Stimulated activated CD4-positive, alpha-beta T cell treated with anti-CD3 and anti-CD28 coated beads, Interleukin-2, amount 100 ng/mL, for 48 hours (primary cell): ENCODE measurements at places on chromosomes 4 and X.

- no peak for DNase-seq
Measured at GRCh38 chrX:128699716-128700285, 647.6 kb upstream of the ACTRT1 start.

DNA sequence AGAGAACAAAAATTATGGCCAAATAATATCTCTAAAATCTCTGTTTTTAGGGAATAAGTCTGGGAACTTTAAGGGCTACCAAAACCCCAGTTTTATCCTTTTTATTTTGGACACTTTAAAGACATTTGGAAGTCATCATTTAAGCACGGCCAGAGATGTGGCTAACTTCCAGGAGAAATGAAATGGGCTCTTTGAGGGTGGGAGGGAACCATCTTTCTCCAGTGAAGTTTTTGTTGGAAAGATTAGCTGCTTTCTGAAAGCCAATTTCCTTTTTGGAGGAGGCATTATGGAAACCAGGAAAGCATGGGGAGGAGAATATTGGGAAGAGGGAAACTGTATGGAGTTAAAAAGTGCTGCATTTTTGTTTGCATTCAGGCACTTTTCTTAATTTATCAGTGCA is 4.8 kb downstream of the VSIG1 start:
- no peak for DNase-seq

DNA sequence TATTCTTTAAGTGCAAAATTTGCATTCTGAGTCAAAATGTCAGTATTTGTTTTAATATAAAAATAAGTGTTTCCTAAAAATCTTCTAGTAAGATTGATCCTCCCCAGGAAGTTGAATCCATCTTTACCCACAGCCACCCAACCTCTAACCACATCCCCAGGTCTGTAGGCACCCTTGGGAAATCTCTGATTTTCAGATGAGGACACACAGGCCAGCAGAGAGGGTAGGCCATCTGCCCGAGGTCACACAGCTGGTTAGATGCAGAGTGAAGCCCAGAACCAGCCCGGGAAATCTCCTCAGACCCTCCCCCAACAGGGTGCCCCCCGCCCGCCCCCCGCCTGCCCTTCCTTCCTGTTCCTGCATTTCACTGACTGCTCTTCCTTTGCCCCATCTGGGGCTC is 277.5 kb downstream of the FBXW7 start:
- no peak for DNase-seq

DNA sequence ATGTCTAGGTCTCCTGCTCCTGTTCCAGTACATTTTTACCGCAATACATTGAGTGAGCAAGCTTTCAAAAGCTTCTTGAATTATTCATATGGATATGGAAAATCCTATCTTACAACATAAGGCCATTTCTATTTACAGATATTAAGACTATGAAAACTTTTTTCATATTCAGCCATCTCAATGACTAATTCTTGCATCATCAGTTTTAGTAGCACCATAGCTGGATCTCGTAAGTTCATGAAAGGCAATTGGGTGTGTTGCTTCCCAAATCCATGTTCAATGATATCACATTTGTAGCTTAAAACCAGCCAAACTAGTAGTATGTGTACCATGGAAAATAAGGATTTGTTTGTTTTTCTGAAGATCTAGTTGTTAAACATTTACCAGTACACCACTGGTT is 118.3 kb upstream of the GABRA2 start:
- DNase-seq = no peak

- DNase-seq = no peak
Measured at GRCh38 chrX:50838820-50839600, 25.0 kb upstream of the SHROOM4 start.

GRCh38 chr4:499567-499966 is 557 bp downstream of the PIGG start:
- DNase-seq = no peak

DNA sequence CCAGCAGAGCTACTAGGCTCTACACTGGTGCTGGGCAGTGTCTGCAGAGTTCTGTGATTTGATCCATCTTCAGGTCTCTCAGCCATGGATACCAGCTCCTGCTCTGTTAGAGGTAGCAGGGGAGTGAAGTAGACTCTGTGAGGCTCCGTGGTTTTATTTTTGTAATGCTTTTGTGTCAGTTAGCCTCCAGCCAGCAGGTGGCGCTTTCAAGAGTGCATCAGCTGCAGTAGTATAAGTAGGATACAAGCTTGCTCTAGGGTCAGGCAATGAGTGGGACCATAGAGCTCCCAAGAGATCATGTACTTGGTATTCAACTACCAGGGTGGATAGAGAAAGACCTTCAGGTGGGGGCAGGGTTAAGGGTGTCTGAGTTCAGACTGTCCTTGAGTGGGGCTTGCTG is 362.5 kb upstream of the TRAM1L1 start:
- peak; percentile 17 for DNase-seq

GRCh38 chr4:89897867-89898266 is 3.2 kb downstream of the MMRN1 start:
- DNase-seq = no peak

DNA sequence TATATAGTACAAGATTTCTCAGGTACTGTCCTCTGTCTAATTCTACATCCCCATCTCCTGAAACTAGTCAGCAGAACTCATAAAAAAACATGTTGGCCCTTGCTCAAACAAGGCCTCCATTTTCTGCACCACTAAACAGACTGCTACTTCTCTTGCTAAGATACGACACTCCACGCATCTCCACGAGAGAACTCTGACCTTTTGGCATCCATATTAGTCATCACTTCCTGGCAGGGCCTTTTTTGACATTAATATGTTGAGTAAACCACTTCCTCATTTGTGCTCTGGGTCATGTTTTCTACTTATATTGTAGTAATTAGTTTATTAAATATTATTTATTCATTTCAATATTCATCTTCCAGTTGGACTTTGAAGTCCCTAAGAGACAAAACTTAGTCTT is 65.6 kb downstream of the DCAF8L1 start:
- DNase-seq = no peak

DNA sequence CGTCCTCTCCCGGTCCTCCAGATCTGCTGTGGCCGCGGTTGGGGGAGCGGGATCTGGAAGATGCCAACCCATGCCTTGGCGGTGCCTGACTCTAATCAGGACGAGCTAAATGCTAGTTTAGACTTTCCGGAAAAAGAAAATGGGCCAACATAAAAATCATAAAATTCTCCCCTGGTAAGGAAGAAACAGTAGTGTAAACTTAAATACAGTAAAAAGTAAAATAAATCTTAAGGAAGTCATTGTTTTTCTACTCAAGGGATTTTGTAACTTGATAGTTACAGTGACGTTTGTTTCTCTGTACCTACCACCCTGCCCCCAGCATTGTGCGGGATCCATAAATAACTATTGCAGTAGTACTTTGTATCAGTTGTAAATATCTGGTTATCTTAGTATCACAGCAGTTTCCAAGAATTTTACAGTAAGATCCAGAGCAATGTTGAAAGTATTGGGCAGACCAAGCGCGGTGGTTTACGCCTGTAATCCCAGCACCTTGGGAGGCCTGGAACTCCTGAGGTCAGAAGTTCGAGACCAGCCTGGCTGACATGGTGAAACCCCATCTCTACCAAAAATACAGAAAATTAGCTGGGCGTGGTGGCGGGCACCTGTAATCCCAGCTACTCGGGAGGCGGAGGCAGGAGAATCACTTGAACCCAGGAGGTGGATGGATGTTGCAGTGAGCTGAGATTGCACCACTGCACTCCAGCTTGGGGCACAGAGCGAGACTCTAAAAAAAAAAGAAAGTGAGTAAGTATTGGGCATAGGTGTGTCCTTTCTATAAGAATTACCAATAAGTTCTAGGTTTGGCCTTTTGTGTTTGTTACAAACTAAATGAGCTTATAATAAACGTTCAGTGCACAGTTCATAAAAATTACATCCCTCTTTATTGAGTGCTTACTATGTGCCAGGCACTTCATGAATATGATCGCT is 1.0 kb upstream of the PLA2G12A start:
- DNase-seq = no peak

DNA sequence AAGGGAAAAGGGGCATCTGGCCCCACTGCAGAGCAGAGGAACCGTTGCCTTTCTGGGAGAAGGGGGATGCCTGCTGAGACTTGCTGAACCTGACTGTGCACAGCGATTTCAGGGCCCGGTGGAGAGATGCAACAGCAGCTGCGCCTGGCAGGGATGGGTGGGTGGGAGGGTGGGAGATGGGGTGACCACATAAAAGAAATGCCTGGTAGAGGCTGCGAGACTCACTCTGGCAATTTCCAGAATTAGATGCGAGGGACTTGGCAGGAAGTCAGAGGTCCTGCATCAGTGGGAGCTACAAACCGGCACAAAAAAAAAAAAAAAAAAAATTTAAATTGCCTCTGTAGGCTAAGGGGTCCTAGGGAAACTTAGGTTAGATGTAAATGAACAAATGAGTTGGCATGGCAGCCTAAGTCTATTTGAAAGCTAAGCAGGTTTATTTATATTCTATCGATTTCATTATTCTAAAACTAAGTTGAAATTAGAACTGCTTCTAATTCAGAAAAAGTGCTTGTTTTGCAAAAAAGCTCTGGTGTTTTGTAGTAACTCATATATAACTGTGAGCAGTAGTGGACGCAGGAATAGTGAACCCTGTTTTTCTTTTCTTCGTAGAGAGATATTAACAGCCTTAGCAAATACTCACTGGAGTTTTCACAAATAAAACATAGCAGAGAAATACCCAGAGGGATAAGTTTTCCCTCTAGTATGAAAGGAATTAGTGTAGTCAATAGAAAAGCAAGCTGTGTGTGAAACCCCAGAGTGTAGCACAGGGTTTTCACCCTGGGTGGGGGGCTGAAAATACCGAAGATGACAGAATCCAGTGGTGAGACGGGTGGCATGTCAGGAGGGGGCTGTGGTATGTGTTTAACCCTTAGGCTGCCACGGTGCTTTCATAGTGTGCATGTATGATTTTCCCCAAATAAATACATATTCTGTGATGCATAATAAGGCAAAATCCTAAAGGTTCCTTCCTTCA is 130.1 kb downstream of the EGF start:
- no peak for DNase-seq

DNA sequence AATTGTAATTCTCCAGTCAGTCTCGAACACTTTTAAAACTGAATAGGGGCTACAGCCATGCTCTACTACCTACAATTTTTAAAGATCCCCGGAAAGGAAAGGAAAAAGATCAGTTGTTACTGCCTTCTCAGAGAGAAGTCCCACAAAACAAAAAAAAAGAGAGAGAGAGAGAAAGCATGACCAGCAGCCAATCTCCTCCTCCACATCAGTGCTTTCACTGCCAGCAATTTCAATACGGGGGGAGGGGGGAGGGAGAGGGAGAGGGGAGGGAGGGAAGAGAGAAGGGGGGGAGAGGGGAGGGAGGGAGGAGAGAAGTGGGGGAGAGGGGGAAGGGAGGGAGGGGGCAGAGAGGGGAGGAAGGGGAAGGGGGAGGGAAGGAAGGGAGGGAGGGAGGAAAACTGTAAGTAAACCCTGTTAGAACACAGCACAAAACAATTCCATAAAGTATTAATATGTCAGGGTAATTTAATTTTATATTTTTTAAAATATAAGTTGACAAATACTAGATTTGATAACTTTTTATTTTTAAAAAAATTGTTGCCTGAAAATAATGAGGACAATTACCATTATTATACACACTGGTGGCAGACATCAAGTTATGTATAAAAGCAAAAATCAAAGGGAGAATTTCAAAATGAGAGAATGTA is 108.0 kb downstream of the LRBA start:
- no peak for DNase-seq

GRCh38 chr4:11715753-11716521 is 287.2 kb upstream of the HS3ST1 start:
- DNase-seq = no peak

DNA sequence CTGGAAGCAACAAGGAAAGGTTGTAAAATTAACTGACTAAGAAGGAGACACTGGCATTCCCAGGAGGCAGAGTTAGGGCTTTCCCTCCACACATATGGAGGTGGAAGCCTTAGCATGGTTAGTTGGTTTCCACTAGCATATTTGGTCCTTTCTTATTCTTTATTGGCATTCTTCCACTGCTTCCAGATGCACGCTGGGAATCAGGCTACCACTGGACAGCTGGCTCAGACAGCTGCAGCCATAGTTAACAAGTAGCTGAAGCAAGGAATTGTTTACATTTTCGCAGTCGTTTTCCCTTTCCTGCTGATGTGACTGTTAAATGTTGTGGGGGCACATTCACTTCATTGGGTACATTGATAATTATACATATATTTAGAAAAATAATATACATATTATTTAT is 169.2 kb downstream of the GRIA2 start:
- no peak for DNase-seq

GRCh38 chr4:25013756-25014661 is 16.7 kb downstream of the LGI2 start:
- no peak for DNase-seq

- DNase-seq = no peak
Measured at GRCh38 chrX:68490644-68491043, 8.2 kb upstream of the YIPF6 start.

DNA sequence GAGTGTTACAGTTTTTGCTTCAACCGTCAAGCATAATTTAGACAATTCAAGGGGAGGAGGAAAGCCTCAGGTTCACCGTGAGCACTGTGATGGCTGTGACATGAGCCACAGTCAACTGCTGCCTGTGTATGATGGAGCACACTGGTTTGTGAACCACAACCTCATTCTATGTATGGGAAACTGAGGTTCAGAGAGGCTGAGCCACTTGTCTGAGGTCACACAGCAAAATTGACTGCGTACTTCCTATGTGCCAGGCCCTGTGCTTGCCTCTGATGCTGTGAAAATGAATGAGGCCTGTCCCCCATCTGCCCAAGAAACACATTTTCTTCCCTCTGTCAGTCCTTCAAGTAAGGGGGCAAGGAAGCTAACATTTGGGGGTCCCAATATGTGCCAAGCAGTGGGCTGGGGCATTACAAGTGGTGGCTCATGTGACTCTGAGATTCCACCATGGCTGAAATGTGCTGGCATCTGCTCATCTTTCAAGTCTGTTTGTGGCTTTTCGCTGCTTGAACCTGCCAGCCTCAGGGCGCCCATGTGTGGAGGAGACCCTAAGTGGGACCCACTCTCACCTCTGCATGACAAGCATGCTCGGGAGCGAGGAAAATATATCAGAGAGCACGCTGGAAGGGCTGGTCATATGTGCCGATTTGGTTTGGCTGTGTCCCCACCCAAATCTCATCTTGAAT is 79.7 kb downstream of the ADRA2C start:
- no peak for DNase-seq

DNA sequence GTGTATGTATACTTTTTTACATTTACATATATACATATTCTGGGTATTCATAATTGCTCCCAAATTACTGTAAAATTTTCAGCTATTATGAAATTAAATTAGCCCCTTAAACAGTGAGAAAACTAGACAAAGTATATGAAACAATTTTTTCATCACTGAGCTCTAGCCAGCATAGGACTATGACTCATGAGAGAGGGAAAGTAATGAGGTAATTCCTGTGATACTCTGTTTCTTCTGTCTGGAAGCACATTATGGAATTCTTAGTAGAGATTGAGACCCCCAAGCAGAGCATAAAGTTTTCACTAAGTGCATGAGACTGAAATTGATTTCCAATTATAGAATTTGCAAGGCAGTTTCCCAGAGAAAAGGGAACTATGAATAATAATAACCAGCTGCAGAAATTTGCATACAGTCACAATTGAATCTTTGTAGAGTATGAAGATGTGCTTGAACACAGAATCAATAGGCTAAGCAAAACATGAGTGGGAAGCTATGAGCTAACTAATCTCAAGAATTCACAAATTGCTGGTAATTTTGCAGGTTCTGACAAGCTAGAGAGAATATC is 779.3 kb downstream of the ARAP2 start:
- DNase-seq = no peak
